ENCODE measurements at places on chromosomes 1 and 21.

DNA sequence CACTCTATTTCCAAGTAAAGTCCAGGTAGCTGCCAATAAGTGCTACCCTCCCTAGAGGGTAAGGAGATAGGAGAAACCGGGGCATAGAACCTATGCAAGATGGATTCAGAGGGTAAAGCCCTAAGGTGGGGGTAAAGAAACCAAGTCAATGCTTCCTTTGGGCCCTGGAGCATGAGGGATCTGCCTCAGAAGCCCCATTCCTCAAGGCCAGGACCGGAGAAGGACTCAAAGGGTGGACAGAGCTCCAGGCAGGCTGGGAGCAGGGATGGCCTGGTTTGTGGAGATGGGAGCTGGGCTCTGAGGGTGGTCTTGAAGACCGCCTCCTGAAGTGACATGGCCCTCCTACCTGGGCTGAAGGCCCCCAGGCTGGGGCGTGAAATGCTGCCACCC lies 3.9 kb downstream of the EPHA2 start:
- no peak for DNase-seq

- no peak for DNase-seq
Observed at GRCh38 chr1:41827991-41828570, 90.6 kb downstream of the HIVEP3 start.

DNA sequence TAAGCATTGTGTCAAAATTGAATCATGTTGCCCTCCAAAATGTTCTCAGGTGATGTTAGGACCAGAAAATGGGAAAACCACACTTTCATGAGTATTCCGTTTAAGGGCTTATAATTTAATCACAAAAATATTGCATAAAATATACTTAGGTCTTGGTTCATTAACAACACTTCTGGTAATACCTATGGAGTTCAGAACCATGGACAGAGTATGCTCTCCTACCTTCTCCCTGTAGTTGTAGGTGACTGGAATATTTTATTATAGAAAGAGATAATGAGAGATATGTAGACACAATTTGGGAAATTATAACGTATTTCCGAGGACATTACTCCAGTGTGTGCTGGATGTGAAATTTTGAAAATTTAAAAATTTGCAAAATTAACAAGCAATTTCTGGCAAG lies 232.5 kb downstream of the NCAM2 start:
- no peak for DNase-seq

DNA sequence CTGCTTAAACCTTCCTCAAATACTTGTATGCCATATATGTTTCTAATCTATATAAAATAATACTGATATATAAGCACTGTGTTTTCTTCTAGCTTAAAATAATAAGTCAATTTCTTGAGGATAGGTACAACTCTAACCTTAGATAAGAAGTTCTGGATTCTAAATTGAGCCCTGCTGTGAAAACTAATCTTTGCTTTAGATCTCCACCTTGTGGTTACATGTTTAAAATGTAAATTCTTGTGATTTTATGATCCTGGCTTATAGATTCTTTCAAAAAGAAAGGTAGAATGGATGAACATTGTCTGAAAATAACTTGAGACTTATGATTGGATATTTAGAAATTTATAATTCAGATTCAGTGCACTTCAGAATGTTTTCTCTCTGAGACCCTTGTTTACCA lies 38.9 kb upstream of the HMCN1 start:
- no peak for DNase-seq

DNA sequence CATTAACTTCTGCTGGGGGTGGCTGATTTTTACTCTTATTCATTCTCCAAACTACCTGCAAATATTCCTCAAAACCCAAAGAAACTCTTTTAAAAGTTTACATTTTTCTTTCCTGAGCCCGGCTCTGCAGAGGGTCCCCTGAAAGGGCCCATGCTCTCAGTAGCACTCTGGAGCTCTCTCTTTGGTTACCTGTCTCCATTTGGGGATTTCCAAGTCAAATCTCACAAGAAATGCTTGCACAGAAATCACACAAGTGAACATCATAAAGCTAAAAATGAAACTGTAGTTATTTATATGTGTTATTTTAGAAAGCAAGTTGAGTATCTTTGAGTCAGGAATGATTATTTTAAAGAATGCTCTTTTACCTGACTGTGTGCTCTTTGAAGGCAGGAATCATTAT lies 174.5 kb upstream of the PLXNA2 start:
- DNase-seq: no peak

GRCh38 chr1:12371053-12371452 lies 141.2 kb downstream of the VPS13D start:
- DNase-seq: no peak

All from non-pigmented ciliary epithelial cell (primary cell).